ENCODE measurements at places on chromosomes 6 and 20. TPM values are rescaled to one million over a fixed set of nuclear protein-coding genes. Genes with fewer than 3 reads are reported as not detected.

GRCh38 chr20:50928469-50928868 is 2.8 kb downstream of the ADNP start:
- no peak for DNase-seq

RFX6 gene
- 23.9 TPM for total RNA-seq

SLC22A2 gene
- not detected for total RNA-seq

- DNase-seq: no peak
Measured at GRCh38 chr6:129488313-129488712, 221.7 kb downstream of the ARHGAP18 start.
